HuH-7 (cell line): ENCODE measurements at places on chromosomes 4 and X.
A peak's percentile ranks its signal among the peaks of the same experiment; 100 is the strongest.

- no peak for DNase-seq
Measured at GRCh38 chrX:132093239-132093860, 34.5 kb downstream of the FRMD7 start.

DNA sequence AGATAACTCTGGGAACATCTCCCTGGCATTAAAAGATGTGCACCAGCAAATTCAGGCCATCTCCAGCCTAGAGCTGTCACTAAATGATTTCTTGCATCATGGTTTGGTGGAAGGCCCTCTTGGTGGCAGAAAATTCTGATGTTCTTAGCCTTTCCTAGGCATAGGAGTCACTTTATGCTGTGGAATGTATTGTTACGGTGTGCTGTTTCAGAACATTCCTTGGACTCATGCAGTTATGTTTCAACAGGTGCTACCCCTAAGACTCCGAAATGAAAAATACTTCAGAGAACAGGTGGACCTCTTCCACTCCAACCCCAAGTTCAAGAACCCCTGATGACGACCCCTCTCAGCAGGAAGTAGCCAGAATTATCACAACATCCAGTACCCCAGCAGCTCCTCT, 20.3 kb upstream of the PAPSS1 start:
- DNase-seq: no peak

GRCh38 chr4:169131556-169132208, 121.6 kb upstream of the CBR4 start:
- DNase-seq: no peak

DNA sequence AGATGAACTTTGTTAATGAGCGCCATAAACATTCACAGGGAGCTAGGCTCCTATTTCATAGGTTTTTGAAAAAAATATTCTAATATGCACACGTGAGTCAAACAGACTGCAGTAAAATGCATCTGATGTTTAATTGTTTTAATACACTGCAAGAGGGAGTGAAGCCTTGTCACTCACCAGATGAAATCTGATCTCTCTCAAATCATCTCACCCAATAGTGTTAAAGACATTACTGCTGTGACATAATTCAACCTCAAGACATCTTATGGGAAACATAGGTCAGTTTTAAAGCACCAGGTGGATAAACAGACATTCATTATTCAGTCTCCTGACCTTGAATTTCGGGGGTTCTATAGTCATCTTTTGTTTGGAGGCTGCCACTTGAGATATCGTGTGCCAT, 148.3 kb downstream of the MAML3 start:
- no peak for DNase-seq

- DNase-seq: peak; percentile 79
Measured at GRCh38 chr4:3791910-3792542, 25.8 kb downstream of the ADRA2C start.

GRCh38 chr4:140240237-140240636, 86.3 kb upstream of the MAML3 start:
- DNase-seq: no peak

GRCh38 chr4:656436-657337, 17.4 kb downstream of the ATP5ME start:
- DNase-seq: no peak

DNA sequence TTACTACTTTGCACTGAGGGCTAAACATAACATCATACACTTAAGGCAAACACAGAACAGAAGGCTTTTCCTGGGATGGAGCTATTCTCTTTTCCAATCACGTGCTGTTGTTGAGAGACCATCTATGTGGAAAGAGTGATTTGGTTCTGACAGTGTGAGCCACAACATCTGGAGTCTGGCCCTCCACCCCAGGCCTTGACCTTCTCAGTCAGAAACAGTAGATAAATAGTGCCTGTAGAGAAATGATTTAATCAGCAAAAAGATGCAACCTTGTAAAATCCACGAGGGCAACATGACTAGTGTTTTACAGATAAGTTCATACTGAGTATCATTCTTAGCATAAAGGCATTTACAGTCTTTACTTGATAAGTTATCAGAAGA, 10.8 kb upstream of the SFRP2 start:
- no peak for DNase-seq

GRCh38 chrX:78619834-78620233, 39.3 kb downstream of the RTL3 start:
- no peak for DNase-seq

DNA sequence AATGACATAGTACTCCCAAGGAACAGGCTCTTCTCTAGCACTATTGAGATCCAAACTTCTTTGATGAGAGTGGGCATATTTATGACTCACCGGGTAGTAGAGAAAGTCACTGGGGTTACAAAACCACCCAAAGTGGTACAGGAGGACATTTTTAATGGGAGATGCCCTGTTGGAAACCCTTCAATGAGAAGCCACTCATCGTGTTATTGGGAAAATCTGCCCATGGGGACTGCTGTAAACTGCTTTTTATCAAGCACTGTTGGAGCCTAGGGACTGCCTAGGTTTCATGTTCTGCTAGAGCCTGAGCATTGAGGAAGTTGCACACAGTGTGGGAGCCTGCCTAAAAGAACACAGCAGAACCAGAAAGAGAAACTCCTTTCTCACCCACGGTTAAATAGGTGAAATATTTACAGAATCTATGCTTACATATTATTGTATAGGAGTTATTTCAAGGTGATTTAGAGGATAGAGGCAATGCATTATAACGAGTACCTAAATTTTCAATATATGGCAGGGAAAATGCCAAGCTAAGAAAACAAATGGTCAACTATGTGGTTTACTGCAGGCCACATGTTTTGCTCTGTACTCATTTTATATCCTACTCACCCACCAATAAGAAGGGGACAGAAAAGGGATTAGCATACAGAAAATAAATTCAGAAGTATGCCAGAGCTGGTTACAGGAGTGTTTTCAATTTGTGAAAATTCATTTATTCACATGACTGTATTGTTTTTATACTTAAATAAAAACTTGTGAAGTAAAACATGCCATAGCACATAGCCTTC, 559.1 kb downstream of the FSTL5 start:
- DNase-seq: no peak

GRCh38 chr4:663438-664428, 10.3 kb downstream of the ATP5ME start:
- DNase-seq: no peak

GRCh38 chr4:22593933-22594332, 78.1 kb upstream of the ADGRA3 start:
- DNase-seq: no peak

GRCh38 chrX:122817321-122817955, 366.6 kb upstream of the GRIA3 start:
- DNase-seq: no peak

GRCh38 chr4:69818060-69818639, 41.8 kb downstream of the SULT1E1 start:
- no peak for DNase-seq

GRCh38 chr4:156422576-156422975, 468.9 kb upstream of the CTSO start:
- DNase-seq: no peak

DNA sequence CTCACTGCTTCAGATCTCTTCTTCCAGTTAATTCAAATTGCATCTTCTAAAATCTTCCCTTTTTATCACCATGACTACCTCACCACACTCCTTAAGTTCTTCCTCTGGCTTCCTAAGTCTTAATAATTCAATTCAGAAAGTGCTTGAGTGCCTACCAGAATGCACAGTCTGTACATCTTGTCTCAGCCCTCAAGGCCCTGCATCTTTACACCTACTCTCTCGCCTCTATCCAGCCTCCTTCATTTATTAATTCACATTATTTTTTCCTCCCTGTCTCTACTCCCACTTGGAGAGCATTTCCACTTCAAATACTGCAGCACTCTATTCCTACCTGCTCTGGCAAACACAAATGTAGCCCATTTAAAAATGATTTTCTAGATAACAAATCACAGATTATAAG, 90.5 kb downstream of the MAPK10 start:
- no peak for DNase-seq

DNA sequence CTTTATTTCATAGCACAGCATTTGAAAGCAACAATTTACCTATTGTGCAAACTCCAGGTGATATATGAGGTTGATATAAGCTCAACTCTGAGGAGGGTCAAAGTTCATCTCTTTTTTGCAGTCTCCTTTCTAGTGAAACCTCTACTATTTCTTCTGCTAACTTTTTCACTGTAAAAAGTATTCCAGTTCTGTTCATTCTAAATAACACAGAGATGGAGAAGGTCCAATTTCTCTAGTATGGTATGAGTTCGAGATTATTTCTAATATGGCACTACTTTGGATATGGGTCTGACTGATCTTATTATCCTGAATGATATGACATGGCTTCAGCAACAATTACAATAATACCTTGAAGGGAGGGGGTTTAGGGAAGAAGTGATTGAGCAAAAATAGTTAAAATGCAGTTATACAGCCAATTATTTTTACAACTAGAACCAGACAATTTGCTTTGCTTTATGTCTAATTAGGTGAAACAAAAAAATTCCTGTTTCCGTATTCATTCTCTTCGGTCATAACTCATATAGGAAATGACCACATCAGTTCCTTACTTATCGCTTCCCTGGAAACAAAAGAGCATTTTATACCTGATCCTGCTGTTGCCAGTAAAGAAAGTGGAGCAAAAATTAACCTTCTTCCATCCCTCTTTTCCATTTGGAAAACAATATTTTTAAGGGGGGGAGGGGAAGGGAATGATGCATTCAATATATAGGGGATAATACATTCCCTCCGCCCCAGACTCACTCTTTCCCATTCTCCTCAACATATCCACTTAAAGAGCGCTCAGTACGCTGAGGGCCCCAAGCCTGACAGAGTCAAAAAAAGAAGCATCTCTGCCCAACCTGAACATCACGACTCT, 1.0 kb downstream of the TBC1D9 start:
- DNase-seq: no peak
